ENCODE measurements at places on chromosomes 1 and 21.

- DNase-seq = no peak
These were observed 79.6 kb downstream of the SLC45A1 start for GRCh38 chr1:8397511-8397910.

DNA sequence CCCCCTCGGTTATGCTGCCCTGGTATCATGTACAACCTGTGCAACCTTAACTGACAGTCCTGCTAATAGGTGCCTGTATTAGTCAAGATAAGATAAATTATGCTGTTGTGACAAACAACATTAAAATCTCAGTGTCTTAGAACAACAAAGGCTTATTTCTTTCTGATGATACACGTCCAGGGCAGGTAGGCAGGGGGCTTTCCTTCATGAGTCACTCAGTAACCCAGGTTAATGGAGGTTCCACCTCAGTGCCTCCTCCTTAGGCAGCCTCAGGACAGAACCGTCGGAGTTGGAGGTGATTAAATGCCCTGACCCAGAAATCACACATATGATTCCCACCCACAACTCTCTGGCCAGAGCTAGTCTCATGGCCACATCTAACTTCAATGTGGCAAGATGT lies 94.6 kb upstream of the CASZ1 start:
- no peak for DNase-seq

DNA sequence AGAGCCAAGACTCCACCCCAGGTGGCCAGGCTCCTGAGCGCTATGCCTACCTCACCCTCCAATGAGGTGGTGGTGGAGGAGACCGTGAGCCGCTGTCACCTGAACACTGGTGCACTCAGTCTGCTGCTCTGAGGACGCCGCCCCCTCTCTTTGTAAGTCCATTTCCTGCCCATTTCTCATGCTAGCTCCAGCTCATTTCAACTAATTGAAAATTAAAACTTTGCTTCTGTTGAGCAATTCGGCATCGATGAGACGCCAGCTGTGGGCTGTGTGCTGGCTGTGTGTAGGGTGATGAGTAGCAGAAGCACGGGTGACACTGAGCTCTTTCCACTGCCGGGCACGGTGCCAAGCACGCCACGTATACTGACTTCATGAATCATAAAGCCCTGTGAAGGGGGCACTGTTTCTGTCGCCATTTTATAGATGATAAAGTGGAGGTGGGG lies 11.2 kb downstream of the TNFRSF1B start:
- peak; percentile 89 for DNase-seq

DNA sequence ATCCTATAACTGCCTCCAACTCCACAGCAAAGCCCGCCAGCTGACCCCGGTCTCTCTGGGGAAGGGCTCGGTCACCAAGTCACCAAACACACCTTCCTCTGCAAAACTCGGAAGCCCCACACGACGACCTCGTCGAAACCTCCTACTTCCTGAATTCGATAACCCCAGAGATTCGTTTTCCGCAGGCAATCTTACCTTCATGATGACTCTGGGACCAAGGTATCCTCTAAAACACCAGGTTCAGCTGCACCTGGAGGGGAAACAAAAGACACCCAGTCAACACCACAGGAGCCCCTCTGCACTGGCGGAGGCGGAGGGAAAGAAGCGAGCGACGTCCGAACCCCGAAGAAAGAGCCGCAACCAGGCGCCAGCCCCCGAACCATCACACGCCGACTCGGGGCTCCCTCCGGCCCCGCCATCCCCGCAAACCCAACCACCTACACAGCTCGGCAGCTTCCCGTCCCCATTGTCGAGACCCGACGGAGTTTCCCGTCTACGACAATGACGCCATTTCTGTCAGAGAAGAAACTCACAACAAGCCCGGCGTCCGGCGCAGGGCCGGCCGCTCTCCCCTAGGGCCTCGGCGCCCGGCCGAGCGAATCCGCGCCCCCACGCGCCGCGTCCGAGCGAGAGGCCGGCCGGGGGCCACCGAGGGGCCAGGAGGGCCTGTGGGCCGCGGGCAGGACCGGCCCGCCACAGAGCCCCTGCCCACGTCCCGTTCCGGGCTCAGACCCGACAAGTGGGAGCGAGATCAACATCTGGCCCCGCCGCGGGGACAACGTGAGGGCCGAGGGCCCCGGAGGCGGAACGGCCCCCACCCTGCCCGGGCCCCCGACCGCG lies 1.0 kb downstream of the ARID4B start:
- no peak for DNase-seq

DNA sequence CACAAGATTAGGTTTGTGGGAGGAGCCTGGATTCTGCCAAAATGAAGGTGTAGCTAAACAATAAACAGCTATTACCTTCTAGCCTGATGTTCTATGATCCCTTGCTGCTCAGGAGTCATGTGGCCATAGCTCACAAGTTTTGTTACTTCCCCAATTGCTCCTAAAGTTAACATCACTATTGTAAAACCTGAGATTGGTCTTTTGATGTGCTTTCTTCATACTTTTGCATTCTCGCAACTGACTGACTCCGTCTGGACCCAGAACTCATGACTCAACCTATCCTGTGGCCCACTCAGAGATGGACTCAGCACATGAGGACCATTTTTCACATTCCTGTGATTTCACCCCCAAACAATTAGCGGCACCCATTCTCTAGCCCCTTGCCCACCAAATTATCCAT lies 69.1 kb downstream of the PTGS2 start:
- no peak for DNase-seq

DNA sequence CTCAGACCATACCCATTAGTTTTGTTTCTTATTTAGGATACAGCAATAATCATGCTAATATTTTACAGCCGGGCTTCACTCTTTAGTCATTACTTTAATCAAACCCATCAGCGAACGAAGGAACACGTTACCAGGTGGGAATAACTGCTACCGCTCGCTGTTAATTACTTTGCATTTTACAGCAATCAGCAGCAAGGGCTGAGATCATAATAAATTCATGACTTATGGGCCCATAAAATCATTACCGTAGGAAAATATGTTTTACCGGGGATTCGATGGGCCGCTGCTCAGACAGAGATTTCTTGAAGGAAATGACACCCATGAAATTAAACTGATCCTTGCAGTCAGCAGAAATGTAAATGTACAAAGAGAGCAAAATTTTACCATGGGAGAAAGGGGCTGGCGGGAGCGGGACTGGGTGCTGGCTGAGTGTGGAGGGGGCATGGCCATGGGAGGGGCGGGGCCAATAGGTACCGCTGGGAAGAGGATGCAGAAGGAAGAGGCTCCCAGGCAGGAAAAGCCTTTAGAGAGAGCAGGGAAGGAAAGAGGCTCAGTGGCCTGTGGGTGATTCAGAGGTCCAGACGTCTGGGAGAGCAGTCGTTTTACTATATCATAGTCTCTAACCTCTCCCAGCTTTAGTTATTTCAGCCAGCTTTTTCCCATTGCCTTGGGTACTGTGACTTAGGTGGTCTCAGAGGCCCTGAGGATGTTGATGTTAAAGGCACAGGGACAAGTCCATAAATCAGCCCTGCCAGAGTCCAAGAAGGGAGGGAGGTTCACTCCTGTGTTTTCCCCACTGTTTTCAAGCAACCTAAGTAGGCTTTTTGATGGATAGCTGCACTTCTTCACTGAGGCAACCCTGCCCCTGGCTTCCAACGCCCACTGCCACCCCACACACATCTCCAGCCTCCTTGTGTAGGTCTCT lies 258.9 kb downstream of the SEC16B start:
- no peak for DNase-seq

GRCh38 chr1:9004700-9005394 lies 21.4 kb downstream of the SLC2A7 start:
- peak; percentile 78 for DNase-seq

GRCh38 chr1:104406728-104407127 lies 657.0 kb downstream of the AMY1C start:
- no peak for DNase-seq

- DNase-seq = no peak
These were observed 7.3 kb upstream of the DEDD start for GRCh38 chr1:161139766-161140165.

DNA sequence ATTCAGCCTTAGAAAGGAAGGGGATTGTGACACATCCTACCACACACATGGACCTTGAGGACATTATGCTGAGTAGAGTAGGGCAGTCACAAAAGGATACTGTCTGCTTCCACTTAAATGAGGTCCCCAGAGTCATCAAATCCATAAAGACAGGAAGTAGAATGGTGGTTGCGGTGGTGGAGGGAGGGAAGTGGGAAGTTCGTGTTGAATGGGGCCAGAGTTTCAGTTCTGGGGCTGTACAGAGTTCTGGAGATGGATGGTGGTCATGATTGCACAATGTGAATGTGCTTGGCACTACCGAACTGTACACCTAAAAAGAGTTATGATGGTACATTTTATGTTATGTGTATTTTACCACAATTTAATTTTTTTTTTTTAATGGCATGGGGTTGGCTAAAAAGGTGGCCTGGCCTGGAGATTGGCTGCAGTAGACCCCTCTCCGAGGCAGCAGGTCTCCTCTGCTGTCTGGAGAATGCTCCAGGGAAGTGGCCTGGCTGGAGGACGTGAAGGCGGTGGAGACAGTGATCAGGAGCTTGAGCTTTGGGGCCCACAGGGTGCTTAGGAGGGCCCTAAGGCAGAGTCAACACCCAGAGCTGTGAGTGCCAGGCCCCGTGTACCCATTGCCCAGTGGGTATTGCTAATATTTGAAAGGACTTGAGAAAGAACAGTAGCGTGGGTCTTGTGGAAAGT lies 30.4 kb downstream of the IFNGR2 start:
- no peak for DNase-seq
